A549 (cell line): ENCODE measurements at places on chromosomes 11 and 22. TPM values are rescaled to one million over a fixed set of nuclear protein-coding genes. Genes with fewer than 3 reads are reported as not detected.

- no peak for DNase-seq
Observed at GRCh38 chr11:71988050-71988449, 10.7 kb upstream of the IL18BP start.

GRCh38 chr22:44118645-44119315 lies 61.9 kb upstream of the PARVG start:
- DNase-seq, result no peak

DNA sequence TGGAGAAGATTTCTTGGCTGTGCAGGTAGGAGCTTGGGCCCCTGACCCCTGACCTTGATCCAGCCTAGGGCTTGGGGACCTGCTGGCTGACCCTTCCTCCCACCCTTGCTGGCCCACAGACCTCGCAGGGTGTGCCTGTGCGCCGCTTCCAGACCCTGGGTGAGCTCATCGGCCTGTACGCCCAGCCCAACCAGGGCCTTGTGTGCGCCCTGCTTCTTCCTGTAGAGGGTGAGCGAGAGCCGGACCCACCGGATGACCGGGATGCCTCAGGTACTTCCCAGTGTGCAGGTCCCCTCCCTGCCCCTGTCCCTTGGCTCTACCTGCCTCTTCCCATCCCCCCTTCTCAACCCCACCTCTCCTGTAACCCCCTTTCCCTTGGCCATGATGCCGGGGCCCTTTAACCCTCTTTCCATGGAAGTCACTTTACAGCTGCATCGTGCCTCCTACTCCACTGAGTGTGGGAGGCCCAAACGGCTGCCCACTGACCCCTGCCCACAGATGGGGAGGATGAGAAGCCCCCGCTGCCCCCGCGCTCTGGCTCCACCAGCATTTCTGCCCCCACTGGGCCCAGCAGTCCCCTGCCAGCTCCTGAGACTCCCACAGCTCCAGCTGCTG lies 3.8 kb downstream of the INPPL1 start:
- DNase-seq, result no peak

DNA sequence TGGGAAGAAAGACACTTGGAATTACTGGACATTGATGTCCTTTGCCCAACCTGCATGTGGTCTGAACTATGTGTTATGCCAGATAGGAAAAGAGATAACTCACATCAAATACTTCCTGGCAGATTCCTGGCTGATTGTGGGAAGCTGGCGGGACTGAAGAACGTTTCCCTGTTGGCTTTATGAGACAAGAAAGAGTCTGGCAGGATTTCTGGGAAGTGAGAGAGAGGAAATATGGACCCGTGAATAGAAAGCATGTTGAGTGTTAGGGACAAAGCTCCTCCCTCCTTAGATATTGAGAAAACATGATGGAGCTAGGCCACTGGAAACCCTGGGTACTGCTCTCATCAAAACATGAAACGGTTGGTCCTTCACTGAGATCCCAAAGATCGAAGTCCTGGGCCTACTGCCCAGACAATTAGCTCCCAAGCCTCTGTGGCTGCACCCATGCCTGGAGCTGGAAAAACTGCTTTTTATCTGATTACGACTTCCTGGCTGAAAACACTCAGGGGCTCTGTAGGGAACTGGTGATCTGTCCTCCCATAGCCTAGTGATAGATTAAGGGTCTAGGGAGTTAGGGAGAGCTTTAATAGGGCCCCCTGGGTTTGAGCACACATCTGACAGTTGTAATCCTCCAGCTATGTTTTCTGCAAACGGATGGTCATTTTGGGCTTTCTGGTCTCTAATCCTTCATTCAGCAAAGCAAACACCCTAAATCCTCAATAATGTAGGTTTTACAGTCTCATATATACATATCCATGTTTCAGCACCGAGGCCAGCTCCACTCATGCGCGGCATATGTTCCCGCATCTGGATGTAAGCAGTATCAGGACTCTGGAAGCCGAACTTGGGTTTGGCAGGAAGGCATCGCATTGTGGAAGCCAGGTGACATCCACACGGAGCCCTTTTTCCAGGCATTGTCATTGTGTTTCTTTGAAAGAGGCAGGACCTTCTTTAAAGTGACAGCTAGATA lies 6.1 kb upstream of the B3GAT1 start:
- DNase-seq, result no peak

GRCh38 chr11:34616830-34617504 lies 3.9 kb upstream of the EHF start:
- DNase-seq, result no peak

- DNase-seq, result no peak
Observed at GRCh38 chr22:45064313-45065278, 54.8 kb upstream of the PHF21B start.

- peak; percentile 21 for DNase-seq
Observed at GRCh38 chr11:78179459-78180071, 8.9 kb downstream of the KCTD21 start.

GRCh38 chr11:122745111-122745510 lies 89.6 kb downstream of the UBASH3B start:
- no peak for DNase-seq

DNA sequence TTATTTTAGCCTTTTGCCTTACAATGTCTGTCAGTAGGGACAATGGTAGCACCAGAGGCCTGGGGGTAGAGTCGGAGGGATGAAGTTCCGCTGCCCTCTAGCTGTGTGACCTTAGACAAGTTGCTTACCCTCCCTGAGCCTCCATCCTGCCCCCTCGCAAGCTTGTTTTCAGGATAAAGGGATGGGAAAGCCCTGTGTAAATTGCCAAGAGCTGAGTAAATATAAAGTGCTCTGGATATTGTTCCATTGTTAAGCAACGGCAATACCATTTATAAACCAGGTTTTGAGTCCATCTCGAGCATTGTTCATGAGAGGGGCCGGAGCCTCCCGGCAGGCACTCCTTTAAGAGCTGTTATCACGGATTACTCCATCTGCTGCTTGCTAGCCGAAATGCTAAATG lies 72.9 kb downstream of the ZBTB16 start:
- DNase-seq, result no peak

- no peak for DNase-seq
Observed at GRCh38 chr11:8613036-8613435, 19.0 kb upstream of the STK33 start.

DNA sequence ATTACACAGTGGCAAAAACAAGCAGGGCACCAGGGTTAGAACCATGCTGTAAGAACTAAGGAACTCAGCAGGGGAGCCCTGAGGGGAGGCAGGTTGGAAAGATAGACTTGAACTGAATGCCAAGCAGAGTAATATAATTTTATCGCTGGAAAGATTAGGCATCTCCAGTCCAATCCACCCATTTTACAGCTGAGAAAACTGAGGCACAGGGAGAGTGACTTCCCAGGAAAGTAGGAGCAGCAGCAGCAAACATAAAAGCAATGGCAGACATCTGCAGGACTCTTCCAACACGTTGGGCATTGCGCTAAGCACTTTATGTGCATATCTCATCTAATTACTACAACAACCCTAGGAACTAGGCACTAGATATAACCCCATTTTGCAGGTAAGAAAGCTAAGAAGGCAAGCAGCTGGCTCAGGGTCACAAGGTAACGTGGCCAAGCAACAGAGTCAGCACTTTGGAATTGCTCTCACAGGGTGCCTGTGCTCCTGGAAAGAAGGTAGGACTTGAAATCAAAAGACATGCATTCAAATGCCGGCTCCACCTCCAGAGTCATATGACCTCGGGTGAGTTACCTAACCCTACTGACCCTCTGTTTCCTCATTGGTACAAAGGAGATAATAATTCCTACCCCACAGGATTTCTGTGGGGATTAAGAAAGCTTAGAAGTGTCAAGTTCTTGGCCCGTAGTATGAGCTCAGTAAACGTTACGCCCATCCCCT lies 215.3 kb downstream of the BARX2 start:
- DNase-seq, result no peak

- DNase-seq, result no peak
Observed at GRCh38 chr11:35811783-35812182, 132.1 kb upstream of the LDLRAD3 start.

DNA sequence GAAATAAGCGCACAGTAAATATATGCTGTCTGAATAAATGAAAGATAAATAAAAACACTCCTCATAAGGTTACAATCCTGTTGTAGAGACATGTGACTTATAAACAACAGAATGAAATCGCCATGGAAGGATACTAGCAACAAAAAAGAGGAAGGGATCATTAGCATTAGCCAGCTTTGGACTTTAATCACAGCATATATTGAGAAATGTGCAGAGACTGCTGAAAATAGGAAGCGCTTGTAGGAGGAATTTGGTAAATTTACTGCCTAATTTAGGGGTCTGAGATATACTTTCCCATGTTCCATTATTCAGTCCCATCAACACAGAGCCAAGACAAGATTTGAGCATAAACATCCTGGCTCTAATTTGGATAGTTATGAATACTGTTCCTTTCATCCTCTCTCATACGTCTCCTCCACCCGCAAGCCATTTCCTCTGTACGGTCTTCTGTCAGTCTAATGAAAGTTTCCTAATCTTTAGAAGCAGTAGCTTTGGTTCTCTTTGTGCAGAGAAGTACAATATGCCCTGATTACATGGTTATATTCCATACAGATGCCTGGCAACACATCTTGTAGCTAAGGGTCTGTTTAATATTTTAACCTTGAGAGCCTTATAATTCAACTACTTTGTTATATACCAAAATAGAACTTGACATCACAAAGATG lies 37.1 kb upstream of the AKIP1 start:
- no peak for DNase-seq

GRCh38 chr11:16781936-16782919 lies 43.8 kb downstream of the C11orf58 start:
- DNase-seq, result no peak

- no peak for DNase-seq
Observed at GRCh38 chr22:40665312-40665711, 14.0 kb upstream of the MCHR1 start.

DNA sequence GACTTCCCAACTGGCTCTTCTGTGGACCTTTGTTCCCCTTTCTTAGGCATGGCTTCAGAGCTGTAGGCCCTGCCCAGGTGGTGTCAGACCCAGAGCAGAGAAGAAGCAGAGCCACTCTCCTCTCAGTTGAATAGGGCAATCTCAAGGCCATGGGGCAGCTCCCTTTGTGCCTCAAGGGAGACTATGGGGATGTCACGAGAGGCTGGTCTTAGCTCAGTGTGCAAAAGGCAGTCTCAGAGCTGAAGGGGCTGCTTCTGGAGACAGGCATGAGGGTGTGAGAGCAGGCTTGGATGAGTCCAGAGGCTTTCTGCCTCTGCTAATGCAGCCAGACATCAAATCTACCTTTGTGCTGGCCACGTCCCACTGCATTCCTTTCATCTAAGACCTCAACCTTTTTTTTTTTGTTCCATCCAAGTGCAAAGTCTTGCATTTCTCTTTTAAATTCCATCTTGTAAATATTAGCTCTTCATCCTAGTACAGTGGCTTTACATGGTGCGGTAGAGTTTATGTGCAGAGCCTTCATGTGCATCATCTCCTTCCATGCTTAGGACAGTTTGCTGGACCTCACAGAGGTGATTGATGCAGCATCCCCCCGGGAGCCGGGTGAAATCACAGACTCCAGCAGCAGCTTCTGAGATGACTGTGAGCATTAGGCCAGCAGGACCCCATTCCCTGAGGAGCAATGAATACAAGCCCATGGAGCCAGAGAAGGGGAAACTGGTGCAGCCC lies 34.2 kb upstream of the FCHSD2 start:
- DNase-seq, result no peak

GRCh38 chr11:110077831-110078325 lies 15.3 kb upstream of the ZC3H12C start:
- no peak for DNase-seq

- DNase-seq, result peak; percentile 42
Observed at GRCh38 chr22:38228873-38229740, 27.3 kb downstream of the MAFF start.

- DNase-seq, result no peak
Observed at GRCh38 chr22:43433451-43434274, 21.8 kb downstream of the MPPED1 start.

DNA sequence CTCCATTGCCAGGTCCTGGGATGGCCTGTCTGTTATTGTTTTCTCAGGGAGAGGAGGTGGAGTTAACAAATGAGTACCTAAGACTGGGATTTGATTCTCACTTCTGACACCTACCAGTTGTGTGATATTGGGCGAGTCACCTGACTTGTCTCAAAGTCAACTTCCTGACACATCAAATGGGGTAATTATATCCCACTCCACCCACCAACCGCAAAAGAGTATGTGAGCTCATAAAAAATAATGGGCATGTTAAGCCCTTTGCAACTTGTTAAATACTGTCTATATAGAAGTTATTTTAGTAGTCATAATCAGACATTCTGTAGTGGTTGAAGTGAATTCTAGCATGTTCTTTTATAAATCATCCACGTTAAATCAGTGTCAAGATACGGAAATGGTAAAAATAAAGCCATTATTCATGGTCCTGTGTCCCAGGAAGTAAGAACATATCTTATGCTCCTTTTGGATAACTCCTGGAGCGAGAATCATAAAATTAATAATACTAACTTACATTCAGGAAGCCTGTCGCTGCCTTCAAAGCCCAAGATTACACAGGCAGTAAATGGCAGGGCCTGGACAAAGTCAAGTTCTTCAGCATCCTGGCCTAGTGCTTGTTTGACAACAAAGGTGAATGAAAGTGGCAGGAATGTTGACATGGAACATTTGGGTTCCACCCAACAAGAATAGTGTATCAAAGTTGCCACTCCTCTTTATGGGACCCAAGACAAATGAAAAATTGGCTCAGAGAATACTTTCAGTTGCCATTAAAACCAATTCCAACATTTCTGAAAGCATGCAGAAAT lies 54.3 kb downstream of the SYTL2 start:
- no peak for DNase-seq

GRCh38 chr11:126969865-126970479 lies 30.6 kb downstream of the KIRREL3 start:
- no peak for DNase-seq

- DNase-seq, result no peak
Observed at GRCh38 chr11:11122749-11123148, 230.3 kb downstream of the CSNK2A3 start.

DNA sequence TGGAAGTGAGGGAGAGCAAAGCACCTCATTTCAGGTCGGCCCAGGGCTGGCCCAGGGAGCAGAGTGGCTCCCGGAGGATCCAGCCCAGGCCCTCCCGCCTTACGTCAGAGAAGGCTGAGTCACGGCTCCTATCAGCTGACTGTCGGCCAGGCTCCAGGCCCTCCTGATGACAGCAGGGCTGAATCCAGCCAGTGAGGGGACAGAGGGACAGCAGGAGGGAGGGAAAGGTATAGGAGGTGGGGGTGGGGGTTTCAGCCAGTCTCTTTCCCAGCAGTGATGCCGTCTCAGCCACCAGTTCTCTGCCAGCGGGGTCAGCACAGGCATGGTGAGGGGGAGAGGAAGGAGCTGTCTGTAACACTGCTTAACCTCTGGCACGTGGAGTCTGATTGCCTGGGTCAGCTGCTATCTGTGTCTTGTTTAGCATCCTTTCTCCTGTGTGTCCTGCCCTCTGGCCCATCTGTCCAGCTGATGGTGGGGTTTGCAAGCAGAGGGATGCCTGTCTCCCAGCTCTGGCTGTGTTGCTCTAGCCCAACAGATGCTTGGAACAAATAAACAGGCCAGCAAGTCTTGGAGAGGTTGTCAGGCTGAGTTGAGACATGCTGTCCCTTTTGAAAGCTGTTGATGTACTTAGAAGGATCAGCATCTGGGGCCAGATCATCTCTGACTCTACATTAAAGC lies 74.0 kb downstream of the ADAMTS15 start:
- peak; percentile 79 for DNase-seq

GRCh38 chr11:67437082-67437808 lies at the start of gene PTPRCAP:
Gene PTPRCAP (minus strand): TSS chr11:67437682. CDS start chr11:67437619, 63 bp downstream.
- no peak for DNase-seq

The E2F8 gene
- polyA plus RNA-seq, result 5.7 to 6.4 TPM (median 6.0 TPM) in 3 replicates

The KCNJ1 gene
- 0.03 TPM in 1 of 3 replicates, not detected in the others for polyA plus RNA-seq

The APOA1 gene
- 0.10 to 0.23 TPM (median 0.21 TPM) in 3 replicates for polyA plus RNA-seq

The MCAM gene
- polyA plus RNA-seq, result 14.9 to 18.1 TPM (median 15.9 TPM) in 3 replicates

The ANO1 gene
- 0.27 to 0.49 TPM (median 0.45 TPM) in 3 replicates for polyA plus RNA-seq

The YWHAH gene
- polyA plus RNA-seq, result 91.9 to 102 TPM (median 97.5 TPM) in 3 replicates

The PRR33 gene
- not detected in 3 replicates for polyA plus RNA-seq

The FOLR2 gene
- polyA plus RNA-seq, result not detected in 3 replicates

The EFCAB6 gene
- polyA plus RNA-seq, result 0.46 to 0.51 TPM (median 0.47 TPM) in 3 replicates

The TUBA8 gene
- 0.13 to 0.41 TPM in 2 of 3 replicates, not detected in the other for polyA plus RNA-seq

The HEPN1 gene
- not detected in 3 replicates for polyA plus RNA-seq

The RASD2 gene
- polyA plus RNA-seq, result 1.2 to 1.4 TPM (median 1.3 TPM) in 3 replicates
